Anterior cingulate cortex (tissue), 58 donors: ENCODE measurements at places on chromosomes 3 and 15.

- DNase-seq, result no peak
These were observed 102.1 kb upstream of the CMC1 start for GRCh38 chr3:28139288-28139687.

DNA sequence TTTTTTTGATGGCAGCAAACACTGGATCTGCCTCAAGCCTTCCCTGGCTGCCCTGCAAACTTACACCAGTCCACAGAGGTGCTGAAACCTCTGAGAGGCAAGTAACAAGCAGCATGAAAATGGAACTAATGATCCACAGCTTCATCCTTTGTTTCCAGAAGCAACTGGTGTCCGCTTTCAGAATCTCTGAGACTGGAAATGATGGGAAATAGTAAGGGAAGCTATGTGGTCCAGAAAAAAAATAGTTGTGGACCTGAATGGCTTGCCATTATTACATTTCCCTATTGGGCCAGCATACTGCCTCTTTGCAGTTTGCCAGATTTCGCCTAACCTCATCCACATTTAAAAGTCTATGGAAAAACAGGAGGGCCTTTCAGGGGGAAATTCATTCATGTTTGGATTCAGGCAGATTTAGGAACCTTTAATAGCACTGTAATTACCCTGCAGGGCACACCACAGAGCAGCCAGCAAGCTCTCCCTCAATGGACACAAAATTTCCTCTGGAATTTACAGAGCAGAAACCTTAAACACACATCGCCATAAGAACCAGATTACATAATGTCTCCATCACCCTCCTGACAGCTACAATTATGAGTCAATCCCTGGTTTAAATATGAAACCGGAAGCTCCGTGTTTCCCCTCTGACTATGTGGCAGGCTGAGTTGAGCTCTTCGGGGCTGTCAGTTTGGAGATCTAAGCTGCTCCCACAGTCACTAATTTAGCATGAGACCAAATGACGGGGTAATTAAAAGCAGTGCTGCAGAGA is 134.4 kb downstream of the TMCO5A start:
- no peak for DNase-seq

- DNase-seq, result no peak
These were observed 26.8 kb downstream of the RLBP1 start for GRCh38 chr15:89194608-89195007.

- DNase-seq, result no peak
These were observed 81.9 kb upstream of the ADPGK start for GRCh38 chr15:72865486-72865885.

DNA sequence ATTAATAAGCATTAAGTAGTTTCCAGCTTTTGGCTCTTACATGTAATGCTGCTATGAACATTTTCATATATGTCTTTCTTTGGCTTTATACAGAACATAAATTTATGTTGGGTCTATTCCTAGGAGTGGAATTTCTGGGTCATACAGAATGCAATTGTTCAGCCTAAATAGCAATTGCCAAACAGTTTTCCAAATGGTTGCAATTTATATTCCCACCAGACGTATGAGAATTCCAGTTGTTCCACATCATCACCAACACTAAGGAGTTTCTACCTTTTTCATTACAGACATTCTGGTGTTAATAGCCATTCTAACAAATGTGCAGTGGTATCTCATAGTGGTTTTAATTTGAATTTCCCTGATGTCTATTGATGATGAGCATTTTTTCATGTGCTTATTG is 160.1 kb upstream of the TMC3 start:
- DNase-seq, result no peak

DNA sequence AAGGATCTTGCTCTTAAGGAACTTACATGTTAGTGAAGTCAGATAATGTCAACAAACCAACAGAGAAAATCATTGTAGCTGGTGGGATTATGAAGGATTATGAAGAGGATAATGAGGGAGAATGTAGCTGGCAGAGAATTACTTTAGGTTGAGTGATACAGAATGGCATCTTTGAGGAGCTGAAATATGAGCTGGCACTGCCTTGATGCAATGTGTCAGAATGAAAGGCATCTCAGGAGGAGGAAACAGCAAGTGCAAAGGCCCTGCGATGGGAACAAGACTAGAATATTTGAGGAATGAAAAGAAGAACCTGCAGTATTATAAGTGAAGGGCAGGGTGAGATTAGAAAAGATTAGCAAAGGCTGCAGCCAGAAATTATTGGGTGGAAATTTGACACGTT is 237.2 kb upstream of the ADAMTS9 start:
- DNase-seq, result no peak

GRCh38 chr3:127287840-127288239 is at the start of gene PRR20G:
Gene PRR20G (minus strand): TSS chr3:127288046. CDS start chr3:127287365, 681 bp downstream.
- no peak for DNase-seq
